ENCODE measurements at places on chromosomes 2 and 18. TPM values are rescaled to one million over a fixed set of nuclear protein-coding genes. Genes with fewer than 3 reads are reported as not detected.

The MGAT5 gene
- total RNA-seq, result 39.1 TPM

The COL4A4 gene
- 9.9 TPM for total RNA-seq

The RNU2-63P gene
- not detected for total RNA-seq

- DNase-seq, result peak; percentile 55
These were observed 91.6 kb upstream of the TANK start for GRCh38 chr2:161068670-161069069.

DNA sequence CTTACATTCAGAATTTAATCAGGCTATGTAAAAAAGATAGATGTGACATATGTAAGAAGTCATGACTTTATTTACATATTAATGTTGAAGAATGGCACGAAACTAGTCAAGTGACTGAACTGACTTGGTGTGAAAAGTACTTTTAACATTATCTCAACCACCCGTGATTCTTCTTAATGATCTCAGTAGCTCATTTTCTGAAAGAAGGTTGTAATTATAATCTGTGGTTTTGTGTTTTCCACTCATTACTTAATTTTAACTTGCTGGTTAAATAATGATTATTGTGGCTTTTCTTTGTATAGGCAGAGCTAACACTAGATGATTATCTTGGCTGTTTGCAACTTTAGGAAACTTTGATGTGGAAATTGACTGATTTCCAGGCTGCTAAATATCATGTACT, 18.5 kb downstream of the KCNJ13 start:
- peak; percentile 56 for DNase-seq

All from renal cortical epithelial cell (primary cell).